ENCODE measurements at places on chromosomes 5 and 9.

- DNase-seq: no peak
These were observed 15.4 kb downstream of the NIPSNAP3B start for GRCh38 chr9:104779334-104779733.

- no peak for DNase-seq
These were observed 262.9 kb downstream of the FBXL17 start for GRCh38 chr5:108118813-108119514.

DNA sequence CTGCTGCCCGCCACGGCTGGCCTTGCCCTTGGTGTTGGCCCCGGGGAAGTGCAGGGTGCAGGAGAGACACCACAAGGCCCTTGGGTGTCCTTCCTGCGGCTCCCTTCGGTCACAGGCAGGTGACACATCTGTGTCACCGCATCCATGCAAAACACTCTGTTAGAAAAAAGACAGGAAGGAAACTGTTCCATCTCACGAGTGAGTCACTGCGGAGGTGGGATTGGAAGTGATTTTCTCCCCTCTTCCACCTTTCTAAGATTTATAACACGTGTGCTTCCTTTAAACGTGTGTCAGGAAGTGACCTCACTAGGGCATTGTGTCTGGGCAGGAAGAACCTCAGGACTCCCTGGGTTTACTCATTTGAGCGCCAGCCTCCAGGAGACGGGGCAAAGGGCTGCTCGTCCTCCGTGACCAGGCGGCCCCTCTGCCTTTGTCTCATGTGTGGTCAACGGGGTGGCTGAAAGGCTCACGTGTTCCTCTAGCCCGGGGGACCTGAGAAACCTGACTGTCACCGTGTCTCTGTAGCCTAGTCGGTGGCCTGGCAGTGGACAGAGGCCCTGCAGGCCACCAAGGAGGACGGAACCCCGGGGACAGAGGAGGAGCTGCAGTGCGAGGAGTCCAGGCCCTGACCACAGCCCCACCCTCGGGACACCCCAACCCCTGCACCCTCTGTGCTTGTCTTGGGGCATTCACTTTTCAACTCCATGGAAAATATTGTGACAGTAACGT lies 4.9 kb upstream of the LCN1 start:
- DNase-seq: no peak

DNA sequence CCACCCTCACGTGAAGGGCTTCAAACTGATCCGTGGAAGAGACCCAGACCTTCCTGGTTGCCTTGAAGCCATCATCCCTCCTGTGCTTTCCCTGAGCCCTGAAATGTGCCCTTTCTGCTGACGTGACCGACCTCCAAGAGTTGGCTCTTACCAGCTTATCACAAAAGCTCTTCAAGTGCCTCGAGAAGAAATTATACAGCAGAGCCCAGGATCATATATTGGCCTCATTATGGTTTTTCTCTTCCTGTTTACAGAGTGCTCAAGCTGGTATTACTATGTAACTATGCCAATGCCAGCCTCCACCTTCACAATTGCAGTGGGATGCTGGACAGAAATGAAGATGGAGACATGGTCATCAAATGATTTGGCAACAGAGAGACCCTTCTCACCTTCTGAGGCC lies 66.0 kb downstream of the AOPEP start:
- no peak for DNase-seq

DNA sequence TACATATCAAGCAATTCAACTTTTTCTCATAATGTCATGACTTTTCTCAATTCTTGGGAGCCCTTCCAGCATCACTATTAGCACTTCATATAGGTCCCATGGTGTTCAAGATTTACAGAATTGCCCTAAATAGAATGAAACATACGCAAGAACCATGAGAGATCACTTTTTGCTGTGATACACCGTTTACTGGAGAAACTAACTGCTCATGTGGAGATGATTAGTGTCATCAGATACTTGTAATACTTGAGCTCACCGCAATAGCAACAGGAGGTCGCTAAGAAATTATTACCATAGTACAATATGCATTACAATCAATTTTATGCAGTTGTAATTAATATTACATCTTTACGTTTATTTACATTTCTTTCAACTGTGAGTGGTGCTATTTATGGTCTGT lies 4.8 kb upstream of the PCSK5 start:
- no peak for DNase-seq

DNA sequence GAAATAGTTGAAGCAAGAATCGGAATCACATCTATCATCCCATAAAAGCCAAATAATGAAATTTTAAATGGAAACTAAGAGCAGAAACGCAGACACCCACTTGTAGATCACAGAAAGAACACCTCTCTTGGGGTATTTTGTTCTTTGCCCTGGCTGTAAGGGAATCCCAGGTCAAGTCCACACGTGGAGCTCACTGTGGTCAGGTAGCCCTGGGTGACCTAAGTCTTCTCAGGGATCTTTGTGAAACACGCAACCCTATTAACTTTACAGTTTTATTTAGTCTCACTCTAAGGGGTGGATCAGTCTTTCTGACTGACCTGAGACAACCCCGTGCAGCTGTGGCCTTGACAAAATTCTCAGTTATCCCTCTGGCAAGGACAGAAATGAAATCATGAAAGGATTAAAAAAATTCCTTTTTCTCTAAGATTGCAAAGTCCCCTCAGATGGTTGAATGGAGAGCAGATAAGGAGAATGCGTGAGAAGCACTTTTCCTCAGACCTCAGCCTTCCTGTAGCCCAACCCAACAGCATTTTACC lies 111.6 kb downstream of the NREP start:
- DNase-seq: no peak
